ENCODE measurements at places on chromosomes 7 and 10. TPM values are rescaled to one million over a fixed set of nuclear protein-coding genes. Genes with fewer than 3 reads are reported as not detected.

The LRIT1 gene
- total RNA-seq: not detected

The AGR3 gene
- total RNA-seq: not detected

The SPDYE6 gene
- total RNA-seq: not detected

DNA sequence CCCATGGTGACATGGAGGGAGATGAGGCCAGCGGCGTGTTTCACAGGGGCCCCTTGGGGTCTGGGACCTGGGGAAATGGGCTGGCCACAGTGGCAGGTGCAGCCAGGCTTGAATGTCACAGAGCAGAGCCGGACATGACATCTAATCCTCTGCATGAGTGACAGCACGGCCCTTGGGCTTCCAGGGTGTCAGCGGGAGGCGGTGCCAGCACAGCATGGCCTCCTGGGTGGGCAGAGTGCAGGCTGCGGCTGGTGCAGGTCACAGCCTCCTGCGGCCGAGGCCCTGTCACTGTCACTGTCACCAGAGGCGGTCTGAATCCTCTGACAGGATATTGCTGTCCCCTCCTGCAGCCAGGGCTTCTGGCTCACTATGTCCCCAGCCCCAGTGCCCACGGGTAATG lies 18.2 kb downstream of the BHLHA15 start:
- no peak overlapping the region for H3K4me3 ChIP-seq
- peaks cover 6% of the 10 kb centered on the region for H3K36me3 ChIP-seq
- no peaks in the 10 kb centered on the region for H3K27me3 ChIP-seq
- no peaks in the 10 kb centered on the region for H3K4me1 ChIP-seq
